Breast epithelium (tissue), 4 donors: ENCODE measurements at places on chromosomes 11 and 22. TPM values are rescaled to one million over a fixed set of nuclear protein-coding genes. Genes with fewer than 3 reads are reported as not detected.

- DNase-seq = peak; percentile 33
- H3K4me3 ChIP-seq = no peak overlapping the region
- no peaks in the 10 kb centered on the region for H3K36me3 ChIP-seq
- H3K27ac ChIP-seq = no peak overlapping the region
- H3K27me3 ChIP-seq = no peaks in the 10 kb centered on the region
Measured at GRCh38 chr11:120522736-120523135, 11.2 kb downstream of the GRIK4 start.

GRCh38 chr11:105158436-105158835 lies 18.9 kb upstream of the CARD18 start:
- DNase-seq = no peak
- no peaks in the 10 kb centered on the region for H3K27me3 ChIP-seq
- H3K4me1 ChIP-seq = no peaks in the 10 kb centered on the region
- no peak overlapping the region for H3K4me3 ChIP-seq
- H3K27ac ChIP-seq = no peak overlapping the region

DNA sequence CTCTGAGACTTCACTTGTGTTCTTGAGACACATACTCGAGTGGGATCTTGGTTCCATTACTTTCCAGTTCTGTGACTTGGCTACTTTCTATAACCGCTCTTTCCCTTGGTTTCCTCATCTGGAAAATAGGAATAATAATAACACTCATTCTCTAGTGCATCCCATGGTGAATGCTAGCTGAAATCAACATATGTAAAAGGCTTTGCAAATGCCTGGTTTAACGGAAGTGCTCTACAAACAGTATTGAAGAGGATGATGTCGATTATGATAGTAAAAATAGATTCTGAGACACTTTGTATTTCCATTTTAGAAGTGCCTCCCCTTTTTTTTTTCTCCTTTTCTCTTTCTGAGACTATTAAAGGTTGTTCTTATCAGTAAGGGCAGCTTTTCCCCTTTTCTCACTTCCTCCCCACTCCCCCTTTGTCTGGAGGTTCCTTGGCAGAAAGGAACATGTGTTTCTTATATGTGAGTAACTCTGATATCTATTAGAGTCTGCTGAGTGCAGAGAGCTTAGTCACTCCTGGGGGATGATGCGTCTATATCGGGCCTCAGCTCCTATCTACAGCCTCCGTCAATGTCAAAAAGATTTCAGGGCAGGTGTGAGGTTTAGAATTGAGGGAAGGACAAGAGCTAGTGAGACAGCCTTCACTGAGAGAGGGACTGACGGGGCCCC lies 489.3 kb downstream of the NTM start:
- no peak overlapping the region for H3K4me3 ChIP-seq
- no peak overlapping the region for H3K27ac ChIP-seq
- no peaks in the 10 kb centered on the region for H3K4me1 ChIP-seq
- no peaks in the 10 kb centered on the region for H3K27me3 ChIP-seq
- no peak for DNase-seq
- H3K36me3 ChIP-seq = no peaks in the 10 kb centered on the region

- H3K27ac ChIP-seq = no peak within 1 kb of the TSS
- peaks cover 10% of the 10 kb centered on the region for H3K27me3 ChIP-seq
- no peaks in the 10 kb centered on the region for H3K36me3 ChIP-seq
- no peak within 1 kb of the TSS for H3K4me3 ChIP-seq
- no peak for DNase-seq
Measured at GRCh38 chr22:36860821-36861659, at the start of gene NCF4. NCF4 (plus strand) TSS chr22:36861006; CDS start chr22:36861172, 166 bp downstream.

DNA sequence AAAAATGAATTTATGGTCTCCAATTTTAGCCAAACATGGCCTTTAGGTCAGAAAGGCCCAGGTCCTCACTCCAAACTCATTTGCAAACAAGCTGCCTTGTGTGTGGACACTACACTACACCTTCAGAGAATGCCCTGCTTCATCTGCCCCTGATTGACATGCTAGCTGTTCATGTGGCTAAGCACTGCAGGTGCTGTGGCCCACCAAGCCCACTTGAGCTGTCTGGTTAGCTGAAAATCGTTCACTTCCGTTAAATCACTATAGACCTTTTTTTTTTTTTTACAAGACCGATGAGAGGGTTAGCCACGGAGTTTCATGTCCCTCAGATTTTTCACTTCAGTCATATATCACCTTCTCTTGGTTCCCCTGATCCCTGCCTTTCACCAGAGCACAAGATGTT lies 39.3 kb downstream of the NF2 start:
- H3K27ac ChIP-seq = no peak overlapping the region
- no peaks in the 10 kb centered on the region for H3K27me3 ChIP-seq
- DNase-seq = no peak

DNA sequence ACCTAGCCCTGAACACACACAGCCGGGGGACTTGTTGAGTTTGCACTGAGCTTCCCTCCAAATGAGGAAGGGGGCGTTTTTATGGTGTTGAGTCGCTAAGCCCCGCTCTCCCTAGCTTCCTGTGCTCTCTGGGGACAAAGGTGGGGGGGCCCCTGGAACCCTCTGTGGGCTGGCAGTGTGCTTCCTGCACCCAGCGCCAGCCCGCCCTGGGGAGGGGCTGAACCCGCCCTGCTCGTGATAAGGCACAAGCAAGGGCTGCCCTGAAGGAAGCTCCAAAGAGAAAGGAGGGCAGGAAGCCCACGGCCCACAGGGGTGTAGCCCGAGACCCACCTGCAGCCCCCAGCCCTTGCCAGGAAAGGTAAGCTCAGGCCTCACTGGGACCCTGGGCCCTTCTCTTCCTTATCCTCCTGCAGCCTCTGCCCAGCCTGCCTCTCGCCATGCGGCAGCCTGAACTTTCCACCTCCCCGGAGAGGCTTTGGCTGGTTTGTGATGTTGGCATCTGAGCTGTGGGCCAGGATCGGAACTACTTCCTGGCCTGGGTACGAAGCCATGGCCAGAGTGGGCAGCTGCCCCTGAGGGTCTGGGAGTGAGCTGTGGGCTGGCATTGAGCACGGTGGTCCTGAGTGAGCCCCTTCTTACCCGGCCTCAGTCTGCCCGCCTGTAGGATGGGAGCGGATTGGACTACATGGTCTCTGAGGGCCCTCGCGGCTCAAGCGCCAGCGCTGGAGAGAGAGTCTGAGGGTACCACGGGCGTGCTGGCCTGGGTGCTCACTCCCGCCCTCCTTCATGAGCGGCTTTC lies at the start of gene FERMT3:
Gene FERMT3 (plus strand): TSS at position 265 of the 799 bp plus-strand sequence. CDS start 644 bp downstream, outside the sequence.
- DNase-seq = no peak
- peaks cover 6% of the 10 kb centered on the region for H3K36me3 ChIP-seq
- H3K27me3 ChIP-seq = no peaks in the 10 kb centered on the region
- H3K4me1 ChIP-seq = peaks cover 8% of the 10 kb centered on the region

DNA sequence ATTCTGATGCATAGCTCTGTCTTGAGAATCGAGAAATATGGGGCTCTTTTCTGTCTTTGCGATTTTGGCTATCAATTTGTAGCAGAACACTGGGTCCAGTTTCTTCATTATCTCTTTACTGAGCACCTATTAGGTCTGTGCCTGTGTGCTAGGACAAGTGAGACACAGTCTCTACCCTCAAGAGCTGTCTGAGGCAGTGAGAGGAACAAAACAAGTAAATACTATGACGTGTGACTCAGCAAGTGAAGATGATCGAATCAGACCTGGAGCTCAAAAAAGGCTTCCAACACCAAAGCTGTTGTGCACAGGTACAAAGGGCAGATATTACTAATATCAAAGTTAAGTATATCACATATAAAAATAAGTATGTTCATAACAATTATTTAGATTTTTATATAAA lies 52.4 kb downstream of the LGR4 start:
- no peak for DNase-seq
- H3K36me3 ChIP-seq = no peaks in the 10 kb centered on the region
- H3K4me3 ChIP-seq = no peak overlapping the region
- no peaks in the 10 kb centered on the region for H3K27me3 ChIP-seq
- no peak overlapping the region for H3K27ac ChIP-seq

Gene C11orf21
- 1.0 TPM for total RNA-seq
